ENCODE measurements at places on chromosomes 5 and 9.

DNA sequence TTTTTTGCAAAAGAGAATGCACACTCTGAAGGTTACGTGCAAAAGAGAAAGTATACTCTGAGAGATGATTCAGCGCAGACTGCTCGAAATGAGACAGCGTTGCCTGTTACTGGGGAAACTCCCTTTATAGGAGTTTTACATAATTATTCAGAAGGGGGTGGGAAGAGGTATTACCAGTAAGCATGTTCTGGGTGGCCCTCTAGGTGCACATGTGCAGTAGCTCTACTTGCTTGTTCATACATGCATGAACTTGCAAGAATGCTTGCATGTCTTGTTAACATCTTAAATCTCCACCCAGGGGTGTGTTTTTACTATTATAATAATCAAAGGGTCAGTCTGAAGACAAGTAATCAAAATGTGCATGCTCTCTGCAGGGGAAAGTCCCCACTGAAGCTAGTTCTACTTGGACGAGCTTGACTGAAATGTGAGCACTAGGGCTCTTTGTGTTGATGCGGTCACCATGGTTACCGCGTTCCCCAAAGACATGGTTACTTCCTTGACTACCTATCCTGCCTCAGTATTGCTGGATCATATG is 75.5 kb downstream of the SGCD start:
- DNase-seq, result no peak

- DNase-seq, result no peak
Measured at GRCh38 chr5:171682801-171683200, 102.8 kb upstream of the SMIM23 start.

- no peak for DNase-seq
Measured at GRCh38 chr5:58187432-58188261, 272.2 kb downstream of the PLK2 start.

DNA sequence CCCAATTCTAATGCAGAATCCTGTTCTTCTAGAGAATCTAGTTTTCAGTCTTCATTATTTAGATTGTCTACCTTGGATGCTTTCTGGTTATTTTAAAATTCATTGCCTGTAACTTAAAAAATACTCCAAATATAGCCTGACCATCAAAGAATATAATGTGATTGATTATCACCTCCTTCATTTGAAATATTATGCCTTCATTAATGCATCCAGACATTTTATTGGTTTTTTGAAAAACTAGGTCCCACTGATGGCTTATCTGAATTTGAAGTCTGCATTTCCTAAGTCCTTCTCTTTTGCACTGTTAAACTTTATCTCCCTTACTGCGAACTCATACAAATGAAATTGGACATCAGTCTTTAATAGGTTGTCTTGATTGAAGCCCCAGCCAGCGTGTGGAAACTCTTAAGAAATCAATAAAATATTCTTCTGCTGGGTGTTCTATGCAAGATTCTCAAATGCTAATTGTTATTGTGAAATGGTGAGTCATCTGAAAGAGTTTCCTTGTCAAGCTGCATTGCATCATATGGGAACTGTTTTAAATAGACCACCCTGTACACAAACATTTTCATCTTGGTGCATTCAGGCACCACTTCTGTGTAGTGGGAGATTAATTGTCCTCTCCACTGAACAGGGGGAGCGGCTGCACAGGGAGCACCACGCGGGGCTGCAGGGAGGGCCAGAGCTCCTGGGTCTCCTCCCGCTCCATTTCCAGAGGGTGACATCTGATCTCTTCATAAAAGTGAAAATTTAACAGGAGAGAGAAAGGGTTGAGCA is 92.3 kb upstream of the FANCC start:
- no peak for DNase-seq

GRCh38 chr5:68725905-68726683 is 367.7 kb upstream of the SLC30A5 start:
- no peak for DNase-seq

DNA sequence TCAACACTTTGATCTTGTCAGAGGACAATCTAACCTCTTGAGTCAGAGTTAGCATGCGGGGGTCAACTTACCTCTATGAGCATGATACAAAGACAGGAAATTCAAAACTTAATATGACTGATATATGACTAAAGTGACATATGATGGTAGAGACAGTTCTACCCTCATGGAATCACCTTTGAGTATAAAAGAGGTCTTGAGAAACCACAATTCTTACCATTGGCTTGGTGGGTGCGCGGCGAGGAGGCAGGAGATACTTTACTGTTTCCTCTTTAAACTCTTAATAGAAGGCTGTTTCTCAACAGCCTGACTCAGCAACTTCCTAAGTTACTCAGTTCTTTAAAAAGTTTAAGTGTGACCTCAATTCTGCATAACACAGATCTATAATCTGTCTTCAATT is 372.8 kb downstream of the KIAA0825 start:
- no peak for DNase-seq

- no peak for DNase-seq
Measured at GRCh38 chr9:35500130-35500748, 10.3 kb downstream of the RUSC2 start.

DNA sequence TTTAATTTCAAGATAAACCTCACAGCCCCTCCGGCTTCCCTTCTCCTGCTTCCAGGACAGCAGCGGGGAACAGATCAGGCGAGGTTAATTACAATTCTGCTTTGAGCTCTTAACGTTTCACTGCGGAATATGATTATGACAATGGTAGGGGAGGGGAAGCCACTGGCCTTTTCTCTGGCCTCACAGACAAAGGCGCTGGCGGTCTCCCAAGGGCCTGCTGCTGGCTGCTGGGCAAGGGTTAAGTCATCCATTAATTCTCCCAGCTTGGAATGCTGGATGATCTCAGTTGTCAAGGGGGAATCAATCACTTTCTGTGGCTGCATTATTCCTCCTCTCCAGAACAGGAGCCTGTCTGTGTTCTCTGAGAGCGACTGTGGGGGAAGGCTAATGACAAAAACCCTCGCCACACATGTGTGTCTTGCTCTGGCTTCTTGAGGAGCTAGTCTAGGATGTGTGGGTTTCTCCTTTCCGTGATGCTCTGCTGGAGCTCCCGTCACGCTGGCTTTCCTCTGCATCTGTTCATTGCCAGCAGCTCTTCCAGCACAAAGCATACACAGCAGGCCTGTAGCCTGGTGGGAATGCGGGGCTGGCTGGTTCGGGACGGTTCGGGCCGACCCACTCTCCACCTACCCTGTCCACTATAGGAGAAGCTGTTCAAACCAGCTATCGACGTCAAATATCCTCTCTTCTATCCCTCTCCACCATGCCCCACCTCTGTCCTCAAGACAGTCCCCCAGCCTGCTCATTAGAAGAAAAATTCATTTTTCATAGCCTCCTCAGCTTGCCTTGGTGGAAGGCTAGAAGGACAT is 82.8 kb downstream of the DCP2 start:
- no peak for DNase-seq

DNA sequence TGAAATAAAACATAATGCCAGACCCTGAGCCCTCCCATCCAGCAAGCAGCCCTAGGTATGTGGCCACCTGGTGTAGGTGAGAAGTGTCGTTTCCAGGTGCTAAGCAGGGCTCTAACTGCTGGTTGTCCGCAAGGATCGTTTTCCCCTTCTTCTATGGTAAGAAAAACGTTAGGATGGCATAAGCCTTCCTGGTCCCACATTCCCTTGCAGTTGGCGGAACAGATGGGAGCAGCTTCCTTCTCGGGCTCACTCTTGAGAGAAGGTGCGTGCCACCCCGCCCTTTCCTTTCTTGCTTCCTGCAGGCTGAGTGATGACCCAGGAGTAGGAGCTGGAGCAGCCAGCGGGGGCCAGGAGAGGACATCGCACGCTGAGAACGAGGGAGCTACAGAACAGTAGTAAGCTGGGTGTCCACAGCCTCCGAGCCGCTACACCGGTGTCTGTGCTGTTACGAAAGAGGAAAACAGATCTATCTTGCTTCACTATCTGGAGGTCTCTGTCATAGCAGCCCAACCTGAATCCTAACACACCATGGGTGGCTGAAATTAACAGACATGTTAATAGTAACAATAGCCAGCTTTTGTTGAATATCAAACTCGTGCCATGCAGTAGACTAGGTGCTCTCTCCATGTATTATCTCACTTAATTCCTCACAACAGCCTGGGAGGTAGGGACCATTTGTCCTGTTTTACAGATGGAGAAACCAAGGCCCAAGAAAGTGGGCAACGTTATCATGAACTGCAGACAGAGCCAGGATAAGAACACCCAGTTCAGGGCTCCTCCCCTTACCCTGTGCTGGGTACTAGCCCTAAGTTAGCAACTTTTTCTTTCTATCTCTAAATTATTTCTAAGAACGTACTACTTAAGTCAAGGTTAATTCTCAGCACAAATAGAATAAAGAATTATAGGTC is 139.8 kb downstream of the COL23A1 start:
- DNase-seq, result no peak

Measured in NCI-H1417 treated with DMSO at 0.1 percent for 48 hours (cell line).